Fibroblast of lung (primary cell): ENCODE measurements at places on chromosomes 3 and 15. TPM values are rescaled to one million over a fixed set of nuclear protein-coding genes. Genes with fewer than 3 reads are reported as not detected.

SENP8 gene
- total RNA-seq: 2.6 and 3.0 TPM in 2 replicates

DNA sequence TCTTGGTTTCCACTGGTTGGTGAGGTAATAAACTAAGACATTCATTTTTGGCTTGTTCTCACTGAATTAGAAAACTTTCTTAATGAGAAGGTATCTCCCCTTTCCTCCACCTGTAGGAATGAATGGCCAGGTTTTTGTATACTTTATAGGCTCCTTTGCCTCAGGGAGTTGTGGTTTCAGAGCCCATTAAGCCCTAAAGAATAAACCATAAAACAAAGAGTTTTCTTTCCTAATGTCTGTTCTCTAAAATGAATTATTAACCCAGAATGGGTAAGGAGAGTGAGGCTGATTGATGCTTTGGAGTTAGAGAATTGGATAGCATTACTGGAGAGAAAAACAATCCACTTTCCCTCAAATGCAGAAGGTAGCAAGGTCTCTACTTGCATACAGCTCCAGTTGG, 67.6 kb downstream of the TIGIT start:
- no peak for DNase-seq

- no peak for DNase-seq
These were observed 217.9 kb downstream of the THSD4 start for GRCh38 chr15:71333136-71333700.

DNA sequence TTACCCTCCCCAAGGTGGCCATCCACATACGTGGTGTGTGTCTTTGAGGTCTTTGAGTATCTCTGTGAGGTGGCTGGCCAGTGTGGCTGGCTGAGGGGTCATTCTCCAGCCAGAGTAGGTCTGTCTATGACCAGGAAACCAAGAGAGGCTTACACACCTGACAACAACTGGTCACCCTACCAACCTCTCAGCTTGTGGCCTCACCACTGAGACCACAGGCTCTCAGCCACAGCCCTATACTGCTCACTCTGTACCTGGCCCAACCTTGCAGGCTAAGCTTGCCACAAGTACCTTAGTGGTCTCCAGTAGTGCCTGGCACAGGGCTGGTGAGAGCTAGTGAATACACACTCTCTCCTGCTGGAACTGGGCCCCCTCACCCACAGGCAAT, 5.1 kb downstream of the HEMK1 start:
- DNase-seq: no peak

- DNase-seq: no peak
These were observed 35.6 kb downstream of the SMAD3 start for GRCh38 chr15:67100801-67101581.

DNA sequence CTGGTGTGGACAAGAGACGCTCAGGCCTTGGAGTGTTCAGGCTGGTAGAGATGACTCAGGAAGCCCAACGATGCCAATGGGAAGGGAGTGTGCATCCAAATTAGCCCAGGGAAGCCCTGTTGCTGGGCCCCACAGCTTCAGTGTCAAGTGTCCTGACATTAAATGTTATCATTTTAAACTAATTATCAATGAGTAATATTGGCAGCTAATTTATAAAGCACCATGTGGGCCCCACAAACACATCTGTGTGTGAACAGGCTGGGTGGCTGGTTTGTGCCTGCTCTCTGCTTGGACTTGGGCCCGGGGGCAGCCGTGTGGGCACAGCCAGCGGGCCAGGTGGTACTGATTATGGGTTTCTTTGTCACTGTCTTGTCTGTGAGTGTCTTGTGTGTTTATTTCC, 15.0 kb downstream of the FBLN2 start:
- DNase-seq: no peak

- no peak for DNase-seq
These were observed 19.7 kb downstream of the KCNAB1 start for GRCh38 chr3:156140001-156140595.

- no peak for DNase-seq
These were observed 123.3 kb upstream of the NANOGP8 start for GRCh38 chr15:35208353-35208752.
